NK-92 treated with Interleukin-12 subunit alpha and Interleukin-12 subunit beta, amount 100 ng/mL, for 24 hours (cell line): ENCODE measurements at places on chromosomes 1 and 21.

GRCh38 chr1:168488138-168488537, 55.7 kb downstream of the XCL2 start:
- DNase-seq = no peak

- DNase-seq = no peak
Observed at GRCh38 chr1:89200663-89201062, 1.9 kb upstream of the GBP4 start.

DNA sequence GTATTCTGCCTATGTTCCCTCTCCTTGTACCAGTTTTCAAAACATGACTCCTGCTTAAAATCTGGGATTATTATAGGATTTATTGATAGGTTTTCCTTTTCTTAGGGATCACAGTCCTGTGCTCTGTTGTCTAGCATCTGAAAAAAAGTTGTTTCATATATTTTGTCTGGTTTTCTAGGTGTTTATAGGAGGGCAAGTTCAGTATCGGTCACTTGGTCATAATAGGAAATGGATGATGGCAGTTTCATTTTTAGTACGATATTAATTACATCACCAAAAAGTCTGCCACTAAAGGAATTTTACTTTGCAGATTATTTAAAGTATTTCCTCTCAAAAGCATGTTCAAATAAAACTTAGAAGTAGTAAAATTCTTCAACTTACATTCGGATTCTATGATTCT, 94.4 kb downstream of the RASAL2 start:
- DNase-seq = no peak

GRCh38 chr1:38045401-38046332, 926 bp downstream of the POU3F1 start:
- no peak for DNase-seq
